ENCODE measurements at places on chromosomes 7 and 10. TPM values are rescaled to one million over a fixed set of nuclear protein-coding genes. Genes with fewer than 3 reads are reported as not detected.

GRCh38 chr7:105854498-105854897, 21.9 kb downstream of the ATXN7L1 start:
- H3K27ac ChIP-seq, result no peak overlapping the region
- no peaks in the 10 kb centered on the region for H3K36me3 ChIP-seq
- no peak for DNase-seq
- H3K4me1 ChIP-seq, result peaks cover 14% of the 10 kb centered on the region
- H3K27me3 ChIP-seq, result no peaks in the 10 kb centered on the region

- no peaks in the 10 kb centered on the region for H3K4me1 ChIP-seq
- no peak overlapping the region for H3K4me3 ChIP-seq
- peaks cover 54% of the 10 kb centered on the region for H3K36me3 ChIP-seq
- DNase-seq, result no peak
- H3K27me3 ChIP-seq, result no peaks in the 10 kb centered on the region
Observed at GRCh38 chr7:64558323-64558705, 4.6 kb downstream of the ZNF680 start.

DNA sequence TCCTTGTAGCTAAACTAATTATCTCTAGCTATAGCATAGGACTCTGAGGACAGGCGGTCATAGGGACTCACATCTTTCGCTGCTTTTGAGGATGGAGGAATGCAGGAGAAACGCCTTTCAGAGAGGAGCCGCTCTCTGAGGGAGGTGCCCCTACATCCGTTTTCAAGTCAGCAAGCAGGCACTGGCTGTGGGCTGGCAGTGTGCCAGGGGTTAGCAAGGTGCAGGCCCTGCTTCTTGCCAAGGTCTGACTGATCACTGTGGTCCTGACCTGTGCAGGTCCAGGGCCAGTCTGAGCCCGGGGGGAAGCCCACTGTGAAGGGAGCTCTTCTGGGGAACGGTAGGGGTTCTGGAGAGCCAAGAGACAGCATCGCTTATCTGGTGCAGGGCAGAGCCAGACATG, 89.4 kb downstream of the SH3PXD2A start:
- DNase-seq, result no peak
- H3K36me3 ChIP-seq, result no peaks in the 10 kb centered on the region
- H3K4me3 ChIP-seq, result no peak overlapping the region
- peaks cover 8% of the 10 kb centered on the region for H3K4me1 ChIP-seq
- no peak overlapping the region for H3K27ac ChIP-seq

DNA sequence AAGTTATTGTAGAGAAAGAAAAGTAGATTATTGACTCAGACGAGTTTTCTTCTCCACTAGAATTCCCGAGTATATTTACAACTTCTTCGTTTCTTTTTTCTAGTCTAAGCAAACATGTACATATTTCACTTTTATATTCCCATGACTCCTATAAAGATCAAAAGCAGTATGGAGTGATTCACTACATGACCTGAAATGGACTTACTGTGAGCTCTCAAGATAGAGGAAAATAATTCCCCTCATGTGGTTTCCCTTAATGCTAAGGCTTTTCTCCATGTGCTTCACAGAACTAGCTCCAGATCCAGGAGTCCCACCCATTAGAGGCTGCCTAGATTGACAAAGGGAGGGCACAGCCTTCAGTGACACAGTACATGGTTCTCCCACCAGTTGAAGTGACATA, 823.1 kb upstream of the LRRTM3 start:
- H3K36me3 ChIP-seq, result no peaks in the 10 kb centered on the region
- DNase-seq, result no peak
- H3K4me1 ChIP-seq, result no peaks in the 10 kb centered on the region
- H3K27me3 ChIP-seq, result no peaks in the 10 kb centered on the region
- H3K4me3 ChIP-seq, result no peak overlapping the region
- H3K27ac ChIP-seq, result no peak overlapping the region

DNA sequence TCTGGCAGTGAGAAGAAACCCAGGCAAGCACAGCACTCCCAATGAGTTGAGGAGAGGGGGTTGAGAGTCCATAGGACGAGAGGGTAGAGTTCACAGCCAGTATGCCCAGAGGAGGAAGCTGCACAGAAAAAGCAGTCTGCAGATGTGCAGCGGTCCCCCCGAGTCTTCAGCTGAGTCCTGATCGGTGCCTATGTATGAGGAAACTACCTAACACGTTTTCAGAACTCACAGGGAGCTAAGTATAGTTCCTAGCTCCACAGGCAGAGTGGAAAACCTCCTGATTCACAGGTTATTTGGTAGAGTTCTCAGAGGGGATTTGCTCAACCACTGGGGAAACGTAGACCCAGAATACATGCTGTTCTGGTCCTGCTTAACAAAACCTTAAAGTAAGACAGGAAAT, 271.3 kb upstream of the CNTNAP2 start:
- no peaks in the 10 kb centered on the region for H3K27me3 ChIP-seq
- DNase-seq, result no peak
- H3K27ac ChIP-seq, result peak overlapping the region; percentile 44

DNA sequence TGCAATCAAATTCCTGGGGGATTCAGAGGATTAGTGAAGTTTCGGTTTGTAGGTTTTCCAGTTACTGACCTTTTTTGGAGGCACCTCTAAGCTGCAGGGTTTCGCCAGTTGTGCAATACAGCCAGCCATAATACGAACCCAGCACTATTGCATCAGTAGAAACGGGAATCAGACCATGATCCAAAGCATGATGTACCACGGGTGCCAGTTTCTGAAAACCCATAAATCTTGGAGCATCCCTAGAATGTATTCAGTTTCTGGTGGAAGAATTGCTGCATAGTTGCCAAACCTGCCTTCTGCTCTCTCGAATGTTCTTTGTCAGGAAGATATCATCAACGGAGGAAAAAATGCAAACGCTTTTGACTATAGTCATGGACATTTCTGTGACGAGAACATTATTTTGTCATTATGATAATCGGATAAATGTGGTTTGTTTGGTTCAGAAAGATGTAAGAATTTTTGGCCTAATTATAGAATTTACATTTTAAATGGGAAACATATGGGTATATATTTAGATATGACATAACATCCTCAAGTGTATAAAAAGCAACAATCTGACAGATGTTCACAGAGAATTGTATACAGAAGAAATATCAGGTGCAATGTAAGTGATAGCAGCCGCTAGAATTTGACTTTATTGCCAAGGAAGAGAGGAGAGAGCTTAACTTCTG, 186.2 kb upstream of the PRKCQ start:
- H3K27ac ChIP-seq, result no peak overlapping the region
- peaks cover 6% of the 10 kb centered on the region for H3K4me1 ChIP-seq
- no peaks in the 10 kb centered on the region for H3K27me3 ChIP-seq
- no peak for DNase-seq
- H3K36me3 ChIP-seq, result peaks cover 5% of the 10 kb centered on the region
- H3K4me3 ChIP-seq, result no peak overlapping the region

DNA sequence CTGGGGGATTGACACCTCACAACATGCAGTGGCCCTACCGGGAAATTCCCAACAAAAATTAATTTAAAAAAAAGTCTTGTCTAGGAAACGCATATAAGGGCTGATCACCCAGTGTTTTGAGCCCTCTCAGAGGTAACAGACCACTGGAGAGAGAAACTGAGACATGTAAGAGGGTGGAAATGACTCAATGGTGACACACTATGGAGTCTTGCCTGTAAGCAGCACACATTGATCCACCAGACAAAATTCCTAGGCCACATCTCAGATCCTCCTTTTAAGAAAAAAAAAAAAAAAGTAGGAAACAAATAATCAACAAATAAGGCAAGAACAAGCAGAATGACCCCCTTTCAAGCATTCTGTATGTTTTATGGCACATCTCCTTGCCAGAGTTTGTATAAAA, 296.2 kb downstream of the MAGI2 start:
- no peaks in the 10 kb centered on the region for H3K4me1 ChIP-seq
- peaks cover 9% of the 10 kb centered on the region for H3K36me3 ChIP-seq
- DNase-seq, result no peak
- no peak overlapping the region for H3K27ac ChIP-seq
- no peaks in the 10 kb centered on the region for H3K27me3 ChIP-seq
- H3K4me3 ChIP-seq, result no peak overlapping the region

- H3K27me3 ChIP-seq, result no peaks in the 10 kb centered on the region
- DNase-seq, result no peak
- no peaks in the 10 kb centered on the region for H3K4me1 ChIP-seq
- H3K36me3 ChIP-seq, result peaks cover 34% of the 10 kb centered on the region
Observed at GRCh38 chr7:268991-269390, 21.0 kb upstream of the FOXL3 start.

DNA sequence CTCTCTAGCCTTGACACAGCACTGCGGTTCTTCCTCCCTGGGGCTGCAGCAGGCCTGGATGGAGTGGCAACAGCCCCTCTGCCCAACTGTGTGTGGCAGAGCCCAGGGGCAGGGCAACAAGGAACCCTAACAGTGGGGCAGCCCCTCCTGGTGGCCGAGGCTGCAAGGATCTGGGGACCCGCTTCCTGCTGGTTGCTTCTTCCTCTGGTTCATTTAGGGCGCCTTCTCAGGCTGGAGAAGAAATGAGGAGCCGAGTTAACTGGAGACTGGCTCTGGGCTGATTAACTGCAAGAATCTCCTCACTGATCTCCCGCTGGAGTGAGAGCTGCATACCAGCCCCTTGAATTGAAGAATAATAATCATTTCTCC, 80.1 kb upstream of the EMX2 start:
- no peaks in the 10 kb centered on the region for H3K36me3 ChIP-seq
- H3K4me1 ChIP-seq, result no peaks in the 10 kb centered on the region
- no peaks in the 10 kb centered on the region for H3K27me3 ChIP-seq
- DNase-seq, result peak; percentile 63

Gene NAT16
- total RNA-seq, result 0.50 TPM
